ENCODE measurements at places on chromosomes 2 and 18.

DNA sequence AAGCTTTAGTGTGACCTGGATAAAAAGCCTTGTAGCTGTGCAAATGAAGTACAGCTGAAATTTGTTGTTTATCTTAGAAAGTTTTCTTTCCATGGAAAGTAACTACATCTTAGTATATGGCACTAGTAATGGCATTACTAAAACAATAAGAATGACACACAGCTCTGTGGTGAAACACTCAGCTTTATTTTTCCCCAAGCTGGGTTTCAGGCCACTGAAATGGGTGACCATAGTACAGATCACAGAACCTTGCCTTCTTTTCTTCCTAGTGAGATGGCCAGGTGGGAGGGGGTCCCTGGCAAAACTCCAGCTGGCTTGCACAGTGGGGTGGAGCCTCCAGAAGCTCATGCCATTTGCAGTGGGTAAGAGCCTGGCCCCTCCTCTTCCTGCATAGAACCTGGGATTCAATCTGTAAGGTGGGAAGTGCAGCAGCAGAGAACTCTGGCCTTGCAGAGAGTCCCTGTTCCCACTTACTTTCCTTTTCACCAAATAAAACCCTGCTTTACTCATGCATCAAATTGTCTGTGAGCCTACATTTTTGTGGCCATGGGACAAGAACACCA lies 17.6 kb upstream of the GRP start:
- DNase-seq: no peak

DNA sequence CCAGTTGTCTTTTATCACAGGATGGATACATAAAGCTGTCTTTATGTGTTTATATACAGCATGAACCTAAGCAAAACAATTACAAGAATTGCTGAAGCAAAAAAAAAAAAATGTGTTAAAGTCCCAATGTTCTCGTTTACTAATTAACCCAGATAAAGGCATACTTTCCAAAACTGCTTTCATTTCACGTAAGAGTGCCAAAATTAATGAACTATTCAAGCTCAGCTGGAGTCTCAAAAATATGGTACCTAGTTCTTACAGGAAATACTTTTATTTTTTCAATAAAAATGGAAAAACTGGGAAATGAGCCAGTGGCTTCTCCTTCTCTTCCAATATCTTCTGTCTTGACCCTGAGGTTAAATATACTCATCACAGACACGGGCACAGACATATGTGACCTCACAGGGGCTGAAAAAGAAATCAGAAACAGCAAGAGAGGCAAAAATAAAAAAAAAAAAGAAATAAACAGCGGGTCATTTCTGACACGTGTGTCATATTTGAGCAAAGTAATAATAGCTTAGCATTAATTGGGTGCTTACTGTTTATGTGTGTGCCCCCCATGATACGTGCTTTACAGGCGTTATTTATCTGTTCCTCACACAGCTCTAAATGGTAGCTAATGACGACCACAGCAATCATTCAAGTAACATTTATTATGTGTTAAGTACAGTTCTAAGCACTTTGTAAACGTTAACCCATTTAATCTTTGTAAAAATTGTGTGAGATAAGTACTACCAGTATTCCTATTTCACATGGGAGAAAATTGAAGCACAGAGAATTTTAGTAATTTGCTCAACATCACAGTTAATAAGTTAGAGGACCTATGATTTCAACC lies 158.0 kb upstream of the MMADHC start:
- DNase-seq: no peak

DNA sequence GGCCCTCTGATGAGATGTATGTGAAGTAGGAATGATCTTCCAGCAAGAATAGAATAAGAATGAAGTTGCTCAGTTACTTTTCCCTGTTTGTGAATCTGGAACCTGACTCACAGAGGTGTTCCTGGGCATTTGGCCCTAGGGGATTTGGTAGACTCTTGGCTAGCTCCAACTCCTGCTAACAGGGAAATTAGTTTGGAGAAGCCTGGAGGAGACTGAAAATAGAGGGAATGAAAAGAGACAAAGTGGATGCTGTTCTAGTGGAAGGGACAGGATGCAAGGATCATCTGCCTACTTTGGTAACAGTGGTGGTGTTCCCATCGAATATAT lies 19.6 kb downstream of the TMEM17 start:
- DNase-seq: no peak

- DNase-seq: no peak
These were observed 87.5 kb upstream of the KCNE4 start for GRCh38 chr2:222964376-222965031.

DNA sequence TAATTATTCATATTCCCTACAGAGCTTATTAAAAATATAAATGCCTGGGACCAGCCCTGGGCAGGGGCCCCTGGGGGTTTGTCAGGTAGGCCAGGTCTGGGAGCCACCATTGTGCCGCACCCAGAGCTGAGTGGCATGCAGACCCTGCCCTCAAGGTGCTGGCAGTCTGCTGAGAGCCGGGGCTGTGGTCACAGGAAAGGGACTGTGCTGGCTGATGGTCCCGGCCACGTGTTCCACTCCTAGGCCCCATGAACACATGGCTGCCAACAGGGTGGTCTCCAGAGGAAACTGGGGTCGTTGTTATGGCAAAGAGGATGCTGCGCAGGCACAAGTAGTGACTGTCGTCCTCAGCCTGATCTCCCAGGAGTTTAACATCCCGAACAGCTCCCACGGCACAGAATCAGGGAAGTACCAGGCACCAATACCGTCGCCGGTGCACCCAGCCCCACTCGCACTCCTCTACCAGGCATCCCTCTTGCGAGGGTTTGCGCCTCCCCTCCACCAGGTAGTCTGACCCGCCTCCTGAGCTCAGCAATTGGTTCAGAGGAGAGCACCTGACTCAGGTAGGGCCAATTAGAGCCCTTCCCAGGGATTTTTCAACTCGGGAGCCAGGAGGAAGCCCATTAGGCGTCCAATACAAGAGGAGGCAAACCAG lies 39.2 kb upstream of the BIN1 start:
- DNase-seq: no peak

- DNase-seq: no peak
These were observed 39.5 kb downstream of the HDAC4 start for GRCh38 chr2:239361311-239361642.

DNA sequence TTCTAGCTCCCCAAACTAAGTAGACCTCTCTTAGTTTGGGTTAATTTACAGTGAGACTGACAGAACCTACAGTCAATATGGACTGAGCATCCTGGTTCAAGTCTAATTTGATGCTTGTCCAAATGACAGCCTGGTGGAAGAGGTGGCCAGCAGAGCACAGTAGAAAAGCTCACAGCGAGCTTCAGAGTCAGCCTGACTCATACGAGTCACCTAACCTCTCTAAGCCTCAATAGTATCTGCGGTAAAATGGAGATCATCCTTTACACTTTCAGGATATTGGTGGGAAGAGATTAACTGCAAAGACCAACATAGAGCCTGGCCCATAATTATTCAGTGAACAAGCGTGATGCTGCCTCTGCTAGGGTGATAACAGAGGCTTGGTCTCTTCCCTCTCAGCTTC lies 54.5 kb downstream of the DOCK10 start:
- DNase-seq: no peak

- no peak for DNase-seq
These were observed 2.1 kb downstream of the CNTNAP5 start for GRCh38 chr2:124027182-124027581.

DNA sequence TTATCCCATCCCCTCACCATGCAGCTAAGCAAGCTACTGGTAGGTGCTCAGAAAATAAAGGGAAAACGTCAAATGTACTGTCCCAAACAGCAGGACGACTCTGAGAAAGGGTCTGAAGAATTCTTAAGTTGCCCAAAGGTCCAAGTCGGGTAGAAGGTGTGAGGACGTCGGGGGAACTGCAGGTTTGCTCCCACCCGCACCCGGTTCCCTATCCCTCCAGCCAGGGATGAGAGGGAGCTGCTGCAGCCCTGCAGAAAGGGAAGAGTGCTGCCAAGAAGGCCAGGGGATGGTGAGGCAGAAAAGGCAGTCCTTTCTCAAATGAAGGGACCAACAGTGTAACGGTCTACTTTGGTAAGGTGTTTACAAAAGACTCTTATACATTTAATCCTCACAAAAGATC lies 6.9 kb upstream of the UCN start:
- DNase-seq: no peak

DNA sequence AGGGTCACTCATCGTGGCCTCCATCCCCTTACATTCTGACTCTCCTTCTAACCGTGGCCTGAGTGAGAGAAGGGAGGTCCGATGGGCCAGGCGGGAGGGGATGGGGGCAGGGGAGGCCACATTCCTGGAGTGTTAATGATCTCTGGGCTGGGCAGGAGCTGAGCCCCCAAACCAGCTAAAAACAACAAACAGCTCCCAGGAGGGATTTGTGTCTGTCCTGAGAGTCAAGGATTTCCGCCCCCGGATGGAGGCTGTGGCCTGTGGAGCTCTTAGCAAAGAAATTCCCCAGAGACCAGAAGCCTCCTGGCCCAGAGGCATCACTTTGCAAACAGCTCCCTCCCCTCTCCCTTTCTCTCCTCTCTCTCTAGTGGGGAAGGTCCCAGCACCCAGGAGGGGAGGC lies 23.5 kb downstream of the EMX1 start:
- DNase-seq: no peak

DNA sequence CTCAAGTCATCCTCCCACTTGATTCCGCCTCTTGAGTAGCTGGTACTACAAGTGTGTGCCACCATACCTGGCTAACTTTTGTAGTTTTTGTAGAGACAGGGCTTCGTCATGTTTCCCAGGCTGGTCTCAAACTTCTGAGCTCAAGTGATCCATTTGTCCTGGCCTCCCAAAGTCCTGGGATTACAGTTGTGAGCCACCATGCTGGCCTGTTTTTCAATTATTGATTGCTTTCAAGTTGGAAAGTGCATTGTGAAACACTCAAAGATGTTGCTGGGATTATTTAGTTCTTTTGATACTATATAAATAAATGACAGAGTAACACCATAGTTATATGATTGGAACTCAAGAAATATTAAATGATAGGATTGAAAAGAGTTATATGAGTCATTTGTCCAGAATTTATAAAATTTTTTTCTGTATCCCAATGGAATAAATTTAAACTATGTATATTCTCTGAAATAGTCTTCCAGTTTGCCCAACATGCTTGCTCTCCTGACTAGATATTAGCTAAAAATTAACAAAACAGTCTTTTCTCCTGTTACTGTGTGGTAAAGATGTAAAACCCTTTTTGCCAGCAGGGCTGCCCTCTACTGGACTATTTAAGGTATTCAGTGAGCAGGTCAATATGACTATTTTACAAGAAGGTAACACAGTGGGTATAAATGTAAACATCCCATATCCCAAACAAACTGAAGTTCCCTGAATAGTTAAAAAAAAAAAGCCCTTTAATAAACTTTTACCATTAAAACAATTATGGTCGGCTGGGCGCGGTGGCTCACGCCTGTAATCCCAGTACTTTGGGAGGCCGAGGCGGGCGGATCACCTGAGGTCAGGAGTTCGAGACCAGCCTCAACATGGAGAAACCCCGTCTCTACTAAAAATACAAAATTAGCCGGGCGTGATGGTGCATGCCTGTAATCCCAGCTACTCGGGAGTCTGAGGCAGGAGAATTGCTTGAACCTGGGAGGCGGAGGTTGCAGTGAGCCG lies 42.7 kb downstream of the ACSL3 start:
- DNase-seq: no peak

DNA sequence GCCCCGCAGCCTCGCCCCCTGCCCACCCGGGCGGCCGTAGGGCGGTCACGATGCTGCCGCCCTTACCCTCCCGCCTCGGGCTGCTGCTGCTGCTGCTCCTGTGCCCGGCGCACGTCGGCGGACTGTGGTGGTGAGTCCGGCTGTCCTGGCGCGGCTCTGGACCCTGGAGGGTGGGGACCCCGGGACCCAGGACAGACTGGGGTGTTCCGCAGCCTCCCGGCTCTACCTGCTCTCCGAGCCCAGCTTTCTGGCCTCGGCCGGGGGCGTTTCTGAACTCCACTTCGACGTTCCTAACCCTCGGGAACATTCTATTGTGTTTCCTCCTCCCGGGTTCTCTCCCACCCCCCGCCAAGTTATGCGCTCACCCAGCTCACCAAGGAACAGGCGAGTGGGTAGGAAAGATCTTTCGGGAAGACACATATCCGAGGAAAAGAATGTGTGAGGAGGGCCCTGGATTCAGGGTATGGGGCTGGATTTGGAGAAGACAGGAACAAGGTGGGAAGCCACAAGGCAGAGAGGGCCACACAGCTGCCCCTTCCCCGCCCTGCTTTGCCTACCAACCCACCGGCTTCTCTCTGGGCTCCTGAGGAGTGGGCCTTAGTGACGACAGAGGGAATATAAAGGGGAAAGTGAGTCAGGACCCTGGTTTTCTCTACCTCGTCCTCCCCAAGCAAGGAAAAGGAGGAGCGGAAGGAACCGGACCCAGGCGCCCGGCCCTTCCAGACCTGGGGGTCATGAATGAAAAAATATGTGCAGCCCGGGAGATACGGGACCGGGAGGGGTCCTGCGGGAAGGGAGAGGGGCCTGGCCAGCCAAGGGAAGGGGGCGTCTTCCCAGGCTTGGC lies 605 bp downstream of the WNT6 start:
- no peak for DNase-seq

DNA sequence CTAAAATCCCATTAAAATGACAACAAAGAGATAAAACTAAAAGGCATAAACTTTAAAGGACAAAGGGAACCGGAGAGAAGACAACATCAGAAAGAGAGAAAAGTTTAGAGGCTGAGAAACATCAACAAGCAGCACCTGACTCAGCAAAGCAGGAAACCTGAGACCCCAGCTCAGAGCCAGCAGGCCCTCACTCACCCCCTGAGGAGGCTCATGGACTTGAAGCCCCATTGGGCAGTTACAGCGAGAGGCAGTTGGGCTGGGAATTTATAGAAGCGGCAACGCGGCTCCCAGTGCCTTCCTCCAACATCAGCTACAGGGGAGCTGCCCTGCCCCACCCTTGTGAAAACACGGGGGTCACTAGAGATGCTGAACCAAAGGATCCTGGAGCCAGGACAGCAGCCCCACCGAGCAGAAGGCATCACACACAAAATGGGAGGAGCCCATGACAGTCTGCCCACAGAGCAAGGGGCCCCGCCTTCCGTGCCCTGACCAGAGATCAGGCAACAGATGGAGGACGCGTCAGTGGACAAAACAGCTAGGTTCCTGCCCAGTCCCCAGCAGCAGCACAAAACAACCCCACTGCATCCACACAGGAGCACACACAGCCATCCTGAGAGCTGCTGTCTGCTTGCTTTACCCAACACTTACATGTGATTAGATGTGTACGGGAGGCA lies 52.7 kb downstream of the CMPK2 start:
- DNase-seq: no peak

GRCh38 chr18:36149514-36150289 lies 20.0 kb downstream of the ELP2 start:
- DNase-seq: no peak

All from activated T-helper 1 cell treated with Interleukin-2 at 50 U/mL for 16 hours (primary cell).